ENCODE measurements at places on chromosomes 1 and 21.

DNA sequence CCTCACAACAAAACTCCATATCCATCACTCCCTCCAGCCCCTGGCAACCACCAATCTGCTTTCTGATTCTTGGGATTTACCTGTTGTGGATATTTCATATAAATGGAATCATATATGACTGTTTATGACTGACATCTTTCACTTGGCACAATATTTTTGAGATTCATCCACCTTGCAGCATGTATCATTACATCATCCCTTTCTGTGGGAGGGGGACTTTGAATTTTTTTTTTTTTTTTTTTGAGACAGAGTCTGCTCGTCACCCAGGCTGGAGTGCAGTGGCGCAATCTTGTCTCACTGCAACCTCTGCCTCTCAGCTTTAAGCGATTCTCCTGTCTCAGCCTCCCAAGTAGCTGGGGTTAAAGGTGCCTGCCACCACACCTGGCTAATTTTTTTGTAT is 128.2 kb downstream of the ITSN1 start:
- DNase-seq, result no peak

DNA sequence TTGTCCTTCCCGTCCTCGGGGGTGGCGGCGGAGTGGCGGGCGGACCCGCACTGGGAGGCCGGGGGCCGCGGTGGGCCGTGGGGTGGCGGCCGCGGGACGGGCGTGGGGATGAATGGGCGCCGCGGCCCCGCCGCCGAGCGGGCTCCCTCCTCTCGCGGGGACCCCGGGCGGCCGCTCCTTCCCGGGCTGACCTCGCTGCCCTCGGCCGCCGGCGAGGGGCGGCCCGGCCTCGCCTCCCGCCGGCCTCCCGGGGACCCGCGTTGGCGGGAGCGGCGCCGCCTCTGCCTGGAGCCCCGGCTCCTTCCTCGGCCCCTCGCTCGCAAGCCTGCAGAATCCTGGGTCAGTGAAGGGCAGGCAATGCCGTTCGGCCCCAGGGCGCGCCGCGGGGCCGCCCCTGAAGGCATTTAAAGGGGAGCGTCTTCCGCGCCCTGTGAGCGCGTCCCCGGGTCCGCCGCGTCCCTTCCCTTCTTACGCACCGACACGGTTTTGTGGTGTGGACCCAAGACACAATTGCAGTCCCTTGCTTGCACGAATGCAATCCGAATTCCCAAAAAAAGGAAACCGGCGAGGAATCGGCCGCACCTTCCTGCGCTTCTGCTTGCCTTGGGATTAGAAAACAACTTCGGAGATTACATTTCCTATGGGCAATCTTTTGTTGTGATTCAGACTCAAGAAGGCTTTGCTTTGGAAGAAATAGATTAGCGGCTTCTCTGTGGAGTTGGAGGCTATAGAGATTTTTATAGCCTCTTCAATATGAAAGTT is 776 bp downstream of the ITSN1 start:
- peak; percentile 9 for DNase-seq

- no peak for DNase-seq
Observed at GRCh38 chr1:29251164-29252124, 15.1 kb downstream of the PTPRU start.

DNA sequence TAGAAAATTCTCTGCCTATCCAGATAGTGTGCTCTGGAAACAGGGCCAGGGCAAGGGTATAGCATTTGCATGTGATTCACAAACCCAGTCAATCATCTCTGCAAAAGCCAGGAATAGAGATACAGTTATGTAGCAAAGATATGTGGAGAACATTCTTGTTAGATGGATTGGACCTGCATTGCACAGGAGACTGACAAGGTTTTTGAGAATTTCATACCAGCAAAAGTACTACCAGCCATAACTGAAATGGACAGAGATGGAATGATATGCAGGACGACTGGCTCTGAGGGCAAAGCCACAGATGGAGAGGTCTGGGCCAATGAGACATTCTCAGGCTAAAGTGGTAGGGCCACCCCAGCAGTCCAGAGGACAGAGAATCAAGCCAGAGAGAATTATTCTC is 24.7 kb downstream of the SCMH1 start:
- DNase-seq, result no peak

GRCh38 chr1:153848805-153849204 is 73.6 kb downstream of the SLC27A3 start:
- DNase-seq, result no peak

DNA sequence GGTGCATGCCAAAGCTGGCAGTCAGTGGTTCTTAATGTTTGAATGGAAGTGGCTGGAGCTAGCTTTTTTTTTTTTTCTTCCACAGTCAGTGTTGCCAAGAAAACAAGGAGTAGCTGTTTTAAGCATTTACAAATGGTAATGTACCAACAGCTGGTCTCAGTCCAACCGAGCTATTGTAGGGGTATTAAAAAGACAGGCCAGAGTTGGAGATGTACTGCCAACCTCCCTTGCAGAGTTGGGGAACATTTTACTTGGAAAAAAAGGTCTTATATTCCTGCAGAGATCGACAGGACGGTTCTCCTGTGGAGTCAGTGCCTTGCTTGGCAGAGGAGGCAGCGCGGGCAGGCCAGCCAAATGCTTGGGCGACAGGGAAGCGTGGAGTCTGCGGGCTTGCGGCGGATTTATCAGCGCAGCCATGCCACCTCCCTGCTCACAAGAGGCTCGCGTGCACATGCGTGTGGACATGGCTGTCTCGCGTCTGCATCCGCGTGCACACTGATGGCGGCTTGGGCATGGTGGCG is 338.1 kb downstream of the RPS6KC1 start:
- no peak for DNase-seq

- no peak for DNase-seq
Observed at GRCh38 chr21:31397030-31397429, 53.0 kb upstream of the TIAM1 start.

DNA sequence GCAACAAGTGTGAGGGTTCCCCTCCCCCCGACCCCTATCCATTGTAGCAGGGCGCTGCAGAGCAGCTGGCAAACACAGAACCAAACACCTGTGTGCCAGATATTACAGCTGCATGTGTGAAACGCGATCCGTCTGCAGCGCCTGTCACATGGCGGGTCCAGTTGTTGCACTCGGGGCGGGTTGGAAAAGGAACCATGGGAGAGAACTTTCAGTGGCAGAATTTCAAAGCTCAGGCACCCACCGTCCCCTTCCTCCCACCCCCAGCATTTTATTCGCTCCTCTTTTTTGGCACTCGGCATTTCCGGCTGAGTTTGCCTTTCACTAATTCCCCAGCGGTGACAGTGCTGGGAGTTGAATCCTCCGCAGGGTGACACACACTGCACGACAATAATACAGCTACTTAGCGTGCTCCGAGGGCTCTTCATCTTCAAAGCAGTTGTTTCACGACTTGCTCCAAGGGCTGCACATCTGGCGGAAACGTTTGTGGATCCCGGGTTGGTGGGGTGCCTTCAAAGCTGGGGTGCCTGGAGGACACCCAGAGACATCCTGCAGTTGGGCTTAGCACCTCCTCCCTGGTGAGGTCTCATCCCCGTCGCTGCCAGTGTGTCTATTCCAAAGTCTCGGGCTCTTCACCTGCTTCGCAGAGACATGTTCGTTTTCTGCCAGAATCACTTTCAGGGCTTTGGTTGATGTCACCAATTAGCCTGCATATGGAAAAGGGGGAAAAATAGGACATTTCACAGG is 180.7 kb downstream of the ZBTB18 start:
- peak; percentile 54 for DNase-seq

DNA sequence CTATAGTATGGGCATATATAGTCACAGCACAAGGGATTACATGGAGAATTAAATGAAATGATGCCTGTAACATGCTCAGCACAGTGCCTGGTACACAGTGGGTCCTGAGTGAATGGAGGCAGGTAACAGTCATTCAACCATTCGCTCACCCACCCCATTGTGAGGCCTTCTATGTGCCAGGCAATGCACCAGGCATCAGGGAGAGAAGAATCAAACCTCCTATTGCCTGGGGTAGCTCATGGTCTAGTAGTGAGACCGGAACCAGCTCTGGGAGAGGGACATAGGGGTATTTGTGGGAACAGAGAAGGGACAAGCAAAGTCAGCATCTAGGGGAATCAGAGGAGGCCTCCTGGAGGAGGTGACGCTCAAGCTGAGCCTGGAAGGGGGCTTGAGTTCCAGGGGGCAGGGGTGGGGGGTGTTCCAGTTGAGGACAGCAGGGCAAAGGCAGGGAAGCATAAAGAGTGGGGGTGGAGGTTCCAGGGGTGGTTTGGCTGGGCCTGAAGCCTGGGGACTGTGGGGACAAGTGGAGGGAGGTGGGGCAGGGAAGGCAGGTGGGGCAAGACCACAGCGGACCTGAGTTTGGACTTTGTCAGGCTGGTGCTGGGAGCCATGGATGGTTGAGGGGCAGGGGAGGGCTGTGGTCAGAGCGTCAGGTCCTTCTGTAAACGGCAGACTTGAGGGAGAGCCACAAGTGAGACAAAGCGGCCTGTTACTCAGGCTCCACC is 591.6 kb downstream of the PTPRU start:
- DNase-seq, result no peak

GRCh38 chr1:245380790-245381535 is 226.2 kb downstream of the KIF26B start:
- DNase-seq, result no peak

- no peak for DNase-seq
Observed at GRCh38 chr1:165686971-165687433, 11.4 kb downstream of the ALDH9A1 start.

GRCh38 chr1:207152792-207153468 is 48.9 kb downstream of the C4BPA start:
- no peak for DNase-seq

- DNase-seq, result no peak
Observed at GRCh38 chr1:174194461-174194860, 35.1 kb downstream of the RABGAP1L start.

GRCh38 chr1:67833602-67833940 is 304 bp upstream of the GNG12 start:
- DNase-seq, result peak; percentile 72

DNA sequence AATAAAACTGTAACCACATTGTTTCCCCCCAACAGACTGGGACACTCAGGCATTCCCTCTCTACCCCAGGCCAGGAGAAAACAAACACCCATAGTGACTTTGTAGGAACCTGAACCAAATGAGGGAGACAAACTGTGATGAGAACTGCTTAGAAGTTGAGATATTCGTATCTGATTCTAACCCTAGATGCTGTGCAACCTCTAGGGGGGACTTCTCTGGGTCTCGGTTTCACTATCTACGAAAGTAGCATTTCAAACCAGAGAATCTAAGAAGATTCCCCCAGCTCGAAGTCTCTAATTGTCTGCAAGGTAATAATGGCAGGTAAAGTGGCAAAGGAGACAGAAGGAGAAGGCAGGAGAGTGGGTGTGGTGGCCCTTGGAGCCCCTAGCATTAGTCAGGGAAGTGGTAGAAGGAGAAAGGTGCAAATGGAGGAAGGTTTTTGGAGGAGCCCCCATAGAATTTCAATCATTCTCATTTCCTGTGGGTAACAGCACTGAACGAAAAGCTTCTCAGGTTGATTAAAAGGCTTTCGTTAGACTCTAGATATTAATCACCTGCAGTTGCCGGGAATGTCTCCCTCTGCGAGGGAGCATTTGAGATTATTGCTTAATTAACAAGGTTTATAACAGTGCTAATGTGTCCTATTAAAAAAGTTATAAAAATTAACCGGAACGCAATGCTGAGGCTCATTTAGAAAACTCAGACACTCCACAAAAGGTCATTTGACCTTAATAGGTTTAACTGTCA is 46.4 kb downstream of the BEND5 start:
- no peak for DNase-seq

DNA sequence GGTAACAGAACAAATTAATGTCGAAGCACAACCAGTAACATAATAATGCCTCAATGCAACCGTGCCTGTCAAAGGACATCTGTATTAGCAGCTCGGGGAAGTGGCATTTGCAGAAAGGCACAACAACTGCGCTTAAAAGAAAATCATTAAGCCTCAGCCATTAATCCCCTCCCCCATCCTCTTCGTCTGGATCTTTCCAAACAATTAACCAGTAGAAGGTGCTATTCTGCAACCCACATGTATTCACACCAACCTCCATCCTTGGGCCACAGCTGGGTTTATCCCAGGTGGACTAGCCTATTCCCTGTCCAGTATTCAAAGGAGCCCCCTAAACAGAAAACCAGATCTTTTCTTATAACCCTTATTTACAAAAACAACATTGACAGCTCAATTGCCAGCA is 2.6 kb downstream of the RERE start:
- no peak for DNase-seq

- no peak for DNase-seq
Observed at GRCh38 chr1:201783058-201783457, 45.9 kb upstream of the IPO9 start.

DNA sequence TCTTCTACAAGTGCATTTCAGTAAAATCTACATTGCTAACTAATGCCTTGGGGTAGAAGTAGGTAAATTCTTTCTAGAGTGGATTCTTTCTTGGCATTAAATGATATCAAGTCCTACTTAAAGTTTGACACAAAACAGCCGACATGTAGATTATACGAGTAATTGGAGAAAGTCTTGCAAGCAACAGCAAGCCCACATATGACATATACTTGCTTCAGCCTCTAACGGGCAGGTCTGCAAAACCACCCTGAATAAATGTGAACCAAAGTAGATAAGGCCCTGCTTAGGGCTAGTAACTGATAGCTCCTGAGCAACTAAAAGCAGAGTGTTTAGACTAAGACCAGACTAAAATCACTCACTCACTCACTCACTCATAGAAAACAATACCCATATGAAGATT is 203.2 kb downstream of the LTN1 start:
- no peak for DNase-seq

- no peak for DNase-seq
Observed at GRCh38 chr1:64251971-64252370, 48.5 kb downstream of the UBE2U start.

DNA sequence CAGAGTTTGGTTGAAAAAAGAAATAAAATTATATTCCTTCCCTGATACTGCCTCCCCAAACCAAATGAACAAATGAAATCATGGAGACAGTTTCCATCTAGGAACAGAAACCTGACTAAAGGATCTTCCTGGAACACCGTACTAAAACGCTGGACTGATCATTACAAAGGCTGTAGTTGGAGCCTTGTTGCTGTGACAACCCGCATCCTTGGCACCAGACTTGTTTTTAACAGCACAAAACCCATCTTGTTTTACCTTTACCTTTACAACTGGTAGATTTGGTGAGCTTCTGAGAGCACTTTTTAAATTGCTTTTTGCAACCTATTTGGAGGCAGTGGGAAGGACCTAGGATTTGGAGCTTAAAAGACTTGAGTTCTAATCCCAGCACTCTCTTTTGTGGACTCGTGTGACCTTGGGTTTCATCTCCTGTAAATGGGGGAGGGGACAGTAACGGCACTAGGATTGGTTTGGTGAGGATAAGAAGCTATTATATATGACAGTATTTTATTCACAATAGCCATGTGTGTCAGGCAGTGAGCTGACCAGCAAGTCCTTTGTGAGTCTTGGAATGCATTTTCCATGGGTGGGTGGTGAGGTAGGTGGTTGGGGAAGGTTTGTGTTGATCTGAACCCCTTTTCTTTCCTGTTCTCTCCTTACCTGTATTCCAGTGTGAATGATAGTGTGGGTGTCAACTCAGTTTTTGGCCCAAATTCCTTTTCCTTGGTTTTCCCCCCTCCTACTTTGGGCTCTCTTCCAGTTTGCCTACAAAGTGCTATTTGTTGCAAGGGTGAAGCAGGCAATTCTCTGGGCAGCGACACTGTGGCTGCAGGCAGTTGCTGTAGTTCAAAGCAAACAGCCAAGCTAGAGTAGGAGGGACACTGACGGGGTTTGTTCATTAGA is 12.6 kb downstream of the LRRC8D start:
- DNase-seq, result no peak
